ENCODE measurements at places on chromosomes 6 and 20.

GRCh38 chr20:50318710-50319109 lies 128.1 kb downstream of the CEBPB start:
- no peak for DNase-seq

DNA sequence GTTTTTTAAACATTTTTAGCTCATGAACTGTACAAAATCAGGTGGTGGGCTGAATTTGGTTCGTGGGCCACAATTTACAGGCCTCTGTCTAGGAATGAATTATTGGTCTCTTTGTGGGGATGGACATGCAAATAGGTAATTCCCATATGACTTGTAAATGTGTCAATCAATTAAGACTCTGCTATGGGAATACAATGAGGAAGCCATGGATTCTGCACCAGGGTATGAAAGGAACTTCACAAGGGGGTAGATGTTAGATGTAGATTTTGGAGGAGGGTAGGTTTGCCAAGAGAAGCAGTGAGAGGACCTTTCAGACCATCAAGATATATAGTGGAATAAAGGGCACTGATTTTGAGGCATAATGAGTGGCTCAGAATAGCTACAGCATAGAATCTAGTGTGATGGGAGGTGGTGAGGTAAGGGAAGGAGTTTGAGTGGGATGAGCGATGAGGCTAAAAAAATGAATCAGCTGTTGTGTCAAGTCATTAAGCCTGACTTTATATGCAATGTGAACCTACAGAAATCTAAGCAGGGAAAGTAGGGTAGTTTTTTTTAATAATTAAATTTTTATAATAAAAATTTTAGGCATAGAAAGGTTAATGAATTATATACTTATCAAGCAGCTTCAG lies 32.6 kb upstream of the RNF182 start:
- DNase-seq: no peak

DNA sequence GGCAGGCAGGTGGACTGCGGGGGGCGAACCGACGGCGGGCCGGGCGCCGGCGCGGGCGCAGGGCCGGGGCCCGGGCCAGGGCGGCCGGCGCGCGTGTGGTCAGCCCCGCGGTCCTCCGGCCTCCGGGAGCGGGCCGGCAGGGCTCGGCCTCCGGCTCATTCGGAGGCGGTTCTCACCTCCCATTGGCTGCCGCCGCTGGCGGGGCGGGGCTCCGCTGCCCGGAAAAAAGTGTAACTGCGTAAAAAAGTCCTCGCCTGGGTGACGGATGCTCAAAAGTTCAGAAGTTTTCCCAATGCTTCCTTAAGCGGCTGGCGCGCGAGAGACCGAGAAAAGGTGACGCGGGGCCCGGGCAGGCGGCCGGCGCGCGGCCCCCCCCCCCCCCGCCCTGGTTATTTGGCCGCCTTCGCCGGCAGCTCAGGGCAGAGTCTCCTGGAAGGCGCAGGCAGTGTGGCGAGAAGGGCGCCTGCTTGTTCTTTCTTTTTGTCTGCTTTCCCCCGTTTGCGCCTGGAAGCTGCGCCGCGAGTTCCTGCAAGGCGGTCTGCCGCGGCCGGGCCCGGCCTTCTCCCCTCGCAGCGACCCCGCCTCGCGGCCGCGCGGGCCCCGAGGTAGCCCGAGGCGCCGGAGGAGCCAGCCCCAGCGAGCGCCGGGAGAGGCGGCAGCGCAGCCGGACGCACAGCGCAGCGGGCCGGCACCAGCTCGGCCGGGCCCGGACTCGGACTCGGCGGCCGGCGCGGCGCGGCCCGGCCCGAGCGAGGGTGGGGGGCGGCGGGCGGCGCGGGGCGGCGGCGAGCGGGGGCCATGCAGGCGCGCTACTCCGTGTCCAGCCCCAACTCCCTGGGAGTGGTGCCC lies at the start of gene FOXC1:
FOXC1 (plus strand) TSS at position 268 of the 849 bp plus-strand sequence; CDS start at position 799, 531 bp downstream.
- peak; percentile 92 for DNase-seq

- DNase-seq: no peak
Observed at GRCh38 chr20:59005523-59006166, 1.4 kb downstream of the CTSZ start.

- DNase-seq: no peak
Observed at GRCh38 chr6:127854009-127854408, 46.8 kb downstream of the THEMIS start.

DNA sequence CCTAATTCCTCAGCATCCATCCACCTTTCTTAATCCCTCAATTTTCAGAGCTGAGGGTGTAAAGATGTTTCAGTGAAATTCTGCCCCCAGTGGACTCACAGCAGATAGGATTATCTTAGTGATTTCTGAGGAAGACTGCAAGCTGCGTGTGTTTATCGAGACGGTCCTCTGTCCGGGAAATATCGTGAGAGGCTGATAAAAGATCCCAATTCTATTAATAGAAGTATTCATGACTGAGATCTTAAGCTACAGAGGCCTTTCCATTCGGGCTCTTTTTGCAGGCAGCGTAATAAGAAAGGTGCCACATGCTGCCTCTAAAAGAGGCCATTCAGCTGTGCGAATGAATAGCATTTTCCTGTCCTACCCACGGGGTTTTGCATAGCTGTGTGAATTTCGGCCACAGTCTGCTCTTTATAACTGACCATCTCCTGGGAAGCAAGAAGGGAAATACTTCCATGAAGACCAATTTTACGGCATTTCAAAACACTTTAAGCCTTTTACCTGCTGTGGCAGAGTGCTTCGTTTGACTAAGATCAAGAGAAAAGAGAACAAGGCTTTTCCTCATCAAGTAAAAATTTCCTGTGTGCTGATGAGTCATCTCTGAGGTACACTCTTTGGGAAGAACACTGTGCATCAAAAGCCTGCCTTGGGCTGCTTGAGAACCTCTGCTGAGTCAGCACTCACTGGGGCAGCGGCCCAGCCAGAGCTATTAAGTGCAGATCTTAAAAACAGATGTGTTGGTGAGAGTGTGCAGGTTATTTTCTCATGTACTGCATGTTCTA lies 208.8 kb downstream of the ARHGAP18 start:
- DNase-seq: peak; percentile 79

- peak; percentile 48 for DNase-seq
Observed at GRCh38 chr6:118263921-118264486, 284.1 kb upstream of the PLN start.

GRCh38 chr6:25652007-25652515 lies at the start of gene SCGN:
Gene SCGN (plus strand): TSS chr6:25652215. CDS start chr6:25652404, 189 bp downstream.
- peak; percentile 85 for DNase-seq

DNA sequence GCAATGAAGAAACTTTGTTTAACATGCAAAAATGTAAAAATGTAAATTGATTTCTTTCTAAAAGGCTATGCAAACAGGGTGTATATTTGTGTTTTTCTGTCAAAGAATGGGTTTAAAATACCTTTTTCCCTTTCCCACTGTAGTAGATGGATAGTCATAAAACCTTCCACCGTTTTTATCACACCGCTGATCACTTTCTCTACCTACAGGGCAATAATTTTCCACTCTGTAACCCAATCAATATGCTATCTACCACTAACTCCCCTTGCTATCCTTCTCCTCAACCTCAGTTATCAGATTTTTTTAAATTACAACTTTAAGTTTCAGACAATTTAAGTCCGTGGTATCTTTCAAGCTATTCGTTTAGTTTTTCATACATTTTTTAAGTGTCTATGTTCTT lies 91.4 kb upstream of the ARID1B start:
- DNase-seq: no peak

- no peak for DNase-seq
Observed at GRCh38 chr20:54293526-54293925, 85.6 kb downstream of the PFDN4 start.

DNA sequence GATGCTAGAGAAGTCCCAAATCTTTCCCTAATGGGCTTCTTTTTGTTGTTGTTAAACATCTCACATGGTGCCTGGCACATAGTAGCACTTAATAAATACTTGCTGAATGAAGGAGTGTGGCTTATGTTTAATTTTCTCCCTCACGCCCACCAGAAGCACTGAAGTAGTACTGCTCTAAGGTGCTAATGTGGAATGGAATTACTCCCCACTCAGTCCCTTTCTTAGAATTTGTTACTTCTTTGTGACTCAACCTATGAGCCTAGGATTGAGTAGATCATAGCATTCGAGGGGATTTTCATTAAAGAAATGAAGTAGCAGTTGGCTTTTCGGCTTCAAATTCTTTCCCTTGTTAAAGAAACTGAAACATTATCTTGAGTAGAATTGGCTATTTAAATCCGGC lies 192.8 kb downstream of the CLIC5 start:
- DNase-seq: no peak

DNA sequence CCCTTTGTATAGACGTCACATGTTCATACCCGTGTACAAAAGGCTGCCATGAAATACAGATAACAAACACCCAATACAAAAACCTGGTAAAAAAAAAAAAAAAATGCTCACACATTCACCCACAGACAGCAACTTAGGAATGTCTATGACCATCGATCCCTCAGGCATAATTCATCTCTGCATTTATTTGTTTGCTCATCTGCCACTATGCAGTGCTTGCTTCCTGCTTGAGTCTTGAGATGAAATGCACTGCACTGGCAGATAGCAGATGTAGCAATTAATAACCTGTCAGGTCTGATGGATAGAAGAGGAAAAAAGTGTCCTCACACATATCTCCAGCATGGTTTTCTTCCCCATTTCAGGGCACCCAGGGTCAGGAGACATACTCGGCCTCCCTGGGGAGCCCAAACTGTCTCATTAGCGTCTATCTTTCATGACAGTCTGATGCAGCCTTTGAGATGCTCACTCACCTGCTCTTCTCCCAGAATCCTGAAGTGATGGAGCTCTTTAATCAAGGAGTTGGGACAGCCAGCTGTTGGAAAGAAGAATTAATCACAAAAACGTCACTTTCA lies 295.1 kb upstream of the AGPAT4 start:
- no peak for DNase-seq

GRCh38 chr20:43560974-43561373 lies 2.1 kb downstream of the SGK2 start:
- DNase-seq: no peak

DNA sequence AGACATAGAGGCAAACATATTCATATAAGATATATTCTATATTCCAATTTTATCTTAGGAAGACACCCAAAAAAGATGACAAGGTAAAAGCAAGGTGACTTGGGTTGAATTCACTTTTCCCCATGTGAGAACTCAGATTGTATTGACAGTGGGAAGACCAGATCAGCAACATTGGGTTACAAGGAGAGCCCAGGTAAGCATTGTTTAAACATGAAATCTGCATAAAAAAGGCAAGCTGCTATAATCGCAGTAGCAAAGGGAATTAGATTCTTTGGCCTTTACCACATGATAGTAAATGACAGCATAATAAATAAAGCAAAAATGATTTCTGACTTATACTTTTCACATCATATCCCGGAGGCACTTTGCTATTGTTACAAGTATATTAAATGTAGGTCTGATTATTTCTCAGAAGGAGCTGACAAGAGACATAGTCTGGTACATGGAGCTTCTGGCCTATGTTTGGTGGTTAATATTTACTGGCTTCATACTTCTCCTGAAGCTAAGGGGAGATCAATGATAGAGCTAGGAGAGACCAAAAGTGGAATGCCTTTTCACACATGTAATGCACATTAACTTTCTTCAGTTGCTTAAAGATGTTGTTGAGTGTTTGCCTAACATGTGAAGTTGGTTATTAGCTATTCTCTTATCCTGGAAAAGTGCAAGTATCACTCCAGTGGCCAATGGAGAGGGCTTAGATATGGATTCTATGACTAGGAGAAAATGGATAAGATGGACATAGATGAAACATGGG lies 53.1 kb upstream of the EEF1E1 start:
- no peak for DNase-seq

GRCh38 chr6:156347656-156348055 lies 429.5 kb upstream of the ARID1B start:
- no peak for DNase-seq

- DNase-seq: no peak
Observed at GRCh38 chr20:57803508-57804005, 93.7 kb upstream of the PMEPA1 start.

GRCh38 chr6:1363729-1364572 lies 25.4 kb upstream of the FOXF2 start:
- DNase-seq: peak; percentile 55

GRCh38 chr20:12555369-12555768 lies 453.4 kb upstream of the SPTLC3 start:
- no peak for DNase-seq

DNA sequence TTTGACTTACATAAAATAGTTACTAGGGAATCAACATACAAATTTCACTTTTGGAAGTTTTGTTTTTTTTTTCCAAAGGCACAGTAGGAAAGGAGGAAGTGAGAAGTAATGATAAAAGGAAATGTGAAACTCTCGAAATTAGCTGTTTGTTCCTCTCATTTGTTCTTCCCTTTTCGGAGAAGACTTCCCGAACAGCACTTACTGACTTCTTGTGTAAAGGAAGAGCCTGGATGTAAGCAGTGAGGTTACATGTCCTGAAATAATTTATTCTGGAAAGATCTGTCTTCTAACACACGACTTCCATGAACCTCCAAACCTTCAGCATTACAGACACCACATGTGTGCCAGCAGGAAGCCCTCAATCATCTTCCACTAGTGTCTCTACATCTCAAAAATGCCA lies 59.1 kb downstream of the KIF16B start:
- DNase-seq: no peak

- DNase-seq: no peak
Observed at GRCh38 chr6:22821664-22822320, 252.4 kb downstream of the HDGFL1 start.

GRCh38 chr6:82957171-82957867 lies 108.3 kb downstream of the UBE3D start:
- DNase-seq: no peak

- no peak for DNase-seq
Observed at GRCh38 chr20:50085146-50085480, 27.8 kb downstream of the UBE2V1 start.

GRCh38 chr6:161142957-161143296 lies 130.9 kb downstream of the AGPAT4 start:
- peak; percentile 0 for DNase-seq

DNA sequence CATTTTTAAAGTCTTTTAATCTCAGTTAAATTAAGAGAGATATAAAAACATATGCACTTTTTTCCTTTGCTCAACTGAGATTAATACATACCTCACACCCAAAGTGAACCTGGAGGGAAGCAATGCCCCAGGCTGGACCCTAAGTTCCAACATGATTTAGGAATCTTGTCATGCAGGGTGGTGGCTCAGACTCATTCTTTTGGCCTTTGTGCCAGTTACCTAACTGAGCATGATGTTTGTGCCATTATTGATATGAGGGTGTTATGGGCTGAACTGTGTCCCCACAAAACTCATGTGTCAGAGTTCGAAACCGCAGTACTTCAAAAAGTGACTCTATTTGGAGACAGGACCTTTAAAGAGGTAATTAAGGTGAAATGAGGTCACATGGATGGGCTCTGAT lies 188.0 kb downstream of the ARHGAP18 start:
- DNase-seq: no peak

DNA sequence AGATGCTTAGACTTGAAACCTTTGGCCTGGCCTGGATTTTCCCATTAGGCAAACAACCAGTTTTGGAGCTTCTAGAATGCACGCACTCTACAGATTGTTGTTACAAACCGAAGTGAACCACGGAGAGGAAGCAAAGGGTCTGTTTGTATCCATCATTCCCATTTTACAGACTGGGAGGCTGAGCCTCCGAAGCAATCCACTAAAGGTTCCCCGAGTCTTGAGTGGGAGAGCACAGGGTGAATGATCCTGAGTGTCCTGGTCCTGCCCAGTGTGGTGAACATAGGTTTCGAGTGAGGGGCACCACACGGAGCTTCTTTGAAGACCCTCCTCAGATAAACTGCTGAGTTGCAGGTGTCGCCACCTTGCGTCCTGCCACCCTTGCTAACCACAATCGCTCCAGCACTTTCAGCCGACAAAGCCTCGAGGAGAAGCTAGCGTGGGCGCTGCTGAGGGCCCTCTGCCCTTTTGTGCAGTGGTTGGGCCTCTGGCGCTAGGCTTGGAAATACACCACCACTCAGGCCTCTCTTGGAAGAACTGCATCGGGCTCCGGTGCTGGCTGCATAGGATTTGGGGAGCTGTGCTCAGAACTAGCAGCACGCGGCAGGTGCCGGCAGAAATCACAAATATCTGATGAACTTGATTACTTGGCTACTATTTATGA lies 1.4 kb upstream of the PRDM13 start:
- no peak for DNase-seq

All from right forelimb (tissue), 1 donor.